ENCODE measurements at places on chromosomes 16 and 17.
A peak's percentile ranks its signal among the peaks of the same experiment; 100 is the strongest.

DNA sequence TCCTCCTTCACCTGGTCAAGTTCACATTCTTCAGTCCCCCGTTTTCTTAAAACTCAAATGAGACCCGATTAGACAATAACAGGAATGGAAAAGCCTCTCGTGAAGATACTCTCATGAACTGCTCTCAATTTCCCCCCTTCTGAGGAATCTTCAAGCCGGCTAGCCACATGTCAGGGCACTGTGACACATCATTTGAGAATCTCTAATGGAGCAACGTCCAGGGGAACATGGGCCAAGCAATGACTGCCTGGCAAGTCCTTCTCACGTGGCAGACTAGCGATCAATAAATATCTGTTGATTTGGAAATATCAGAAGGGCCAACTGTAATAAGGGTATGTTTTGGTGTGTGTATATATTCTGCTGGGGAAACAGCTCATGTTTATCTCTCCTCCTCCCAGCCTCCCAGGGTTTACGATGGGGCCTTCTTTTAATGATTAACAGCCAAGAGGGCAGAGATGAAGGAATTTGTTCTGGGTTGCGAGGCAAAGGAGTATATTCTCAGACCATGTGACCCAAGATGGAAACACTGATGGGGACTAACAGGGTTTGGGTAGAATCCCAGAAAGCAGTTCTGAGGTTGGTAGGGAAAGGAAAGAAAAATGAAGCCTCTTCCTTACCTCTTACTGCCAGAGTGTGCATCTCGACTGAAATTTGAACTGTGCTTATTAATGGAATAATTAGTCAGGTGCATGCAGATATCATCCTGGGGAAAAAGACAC, 21.4 kb downstream of the TTLL6 start:
- H3K27ac ChIP-seq: no peak overlapping the region
- H3K4me1 ChIP-seq: peaks cover 5% of the 10 kb centered on the region
- H3K27me3 ChIP-seq: peaks cover 46% of the 10 kb centered on the region
- H3K4me3 ChIP-seq: no peak overlapping the region
- DNase-seq: no peak
- no peaks in the 10 kb centered on the region for H3K36me3 ChIP-seq

DNA sequence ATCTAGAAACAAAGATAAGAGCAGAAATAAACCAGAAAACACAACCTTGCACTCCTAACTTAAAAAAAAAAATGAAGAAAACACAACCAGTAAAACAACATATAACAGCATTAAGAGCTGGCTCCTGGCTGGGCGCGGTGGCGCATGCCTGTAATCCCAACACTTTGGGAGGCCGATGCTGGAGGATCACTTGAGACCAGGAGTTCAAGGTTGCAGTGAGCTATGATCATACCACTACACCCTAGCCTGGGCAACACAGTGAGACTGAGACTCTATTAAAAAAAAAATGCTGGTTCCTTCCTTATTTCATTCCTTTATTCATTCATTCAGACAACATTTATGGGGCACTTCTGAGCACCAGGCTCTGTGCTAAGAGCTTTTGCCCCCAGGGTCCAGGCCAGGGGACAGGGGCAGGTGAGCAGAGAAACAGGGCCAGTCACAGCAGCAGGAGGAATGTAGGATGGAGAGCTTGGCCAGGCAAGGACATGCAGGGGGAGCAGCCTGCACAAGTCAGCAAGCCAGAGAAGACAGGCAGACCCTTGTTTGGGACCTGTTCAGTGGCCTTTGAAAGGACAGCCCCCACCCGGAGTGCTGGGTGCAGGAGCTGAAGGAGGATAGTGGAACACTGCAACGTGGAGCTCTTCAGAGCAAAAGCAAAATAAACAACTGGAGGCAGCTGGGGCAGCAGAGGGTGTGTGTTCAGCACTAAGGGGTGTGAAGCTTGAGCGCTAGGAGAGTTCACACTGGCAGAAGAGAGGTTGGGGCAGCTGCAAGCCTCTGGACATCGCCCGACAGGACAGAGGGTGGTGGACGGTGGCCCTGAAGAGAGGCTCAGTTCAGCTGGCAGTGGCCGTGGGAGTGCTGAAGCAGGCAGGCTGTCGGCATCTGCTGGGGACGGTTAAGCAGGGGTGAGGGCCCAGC, 2.6 kb downstream of the STH start:
- no peaks in the 10 kb centered on the region for H3K36me3 ChIP-seq
- H3K27ac ChIP-seq: no peak overlapping the region
- H3K4me3 ChIP-seq: no peak overlapping the region
- no peaks in the 10 kb centered on the region for H3K4me1 ChIP-seq
- H3K27me3 ChIP-seq: no peaks in the 10 kb centered on the region
- DNase-seq: no peak

- no peaks in the 10 kb centered on the region for H3K4me1 ChIP-seq
- no peak overlapping the region for H3K27ac ChIP-seq
- DNase-seq: no peak
- H3K27me3 ChIP-seq: peaks cover 7% of the 10 kb centered on the region
These were observed 224.2 kb upstream of the IRX3 start for GRCh38 chr16:54510685-54511221.

DNA sequence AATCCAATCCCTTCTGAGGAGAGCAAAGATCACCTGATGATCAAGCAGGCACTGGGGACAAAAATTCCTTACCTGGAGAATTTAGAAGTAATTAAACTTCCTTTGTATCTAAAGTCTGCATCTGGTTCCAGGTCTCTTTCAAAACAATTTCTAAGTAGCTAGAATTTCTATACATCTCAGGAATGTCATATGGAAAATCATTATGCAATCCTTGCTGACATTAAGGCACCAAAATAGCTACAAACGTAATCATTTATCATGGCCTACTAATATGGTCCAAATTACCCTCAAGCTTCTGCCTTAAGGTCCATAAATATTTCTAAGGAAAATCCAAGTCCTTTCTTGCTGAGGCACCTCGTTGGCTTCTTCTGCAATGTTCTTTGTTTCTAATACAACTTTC, 32.9 kb upstream of the YPEL2 start:
- DNase-seq: no peak
- no peaks in the 10 kb centered on the region for H3K27me3 ChIP-seq
- H3K4me1 ChIP-seq: no peaks in the 10 kb centered on the region
- H3K36me3 ChIP-seq: no peaks in the 10 kb centered on the region
- H3K27ac ChIP-seq: no peak overlapping the region

GRCh38 chr16:30914830-30915229, 8.5 kb upstream of the FBXL19 start:
- no peaks in the 10 kb centered on the region for H3K27me3 ChIP-seq
- no peak overlapping the region for H3K4me3 ChIP-seq

DNA sequence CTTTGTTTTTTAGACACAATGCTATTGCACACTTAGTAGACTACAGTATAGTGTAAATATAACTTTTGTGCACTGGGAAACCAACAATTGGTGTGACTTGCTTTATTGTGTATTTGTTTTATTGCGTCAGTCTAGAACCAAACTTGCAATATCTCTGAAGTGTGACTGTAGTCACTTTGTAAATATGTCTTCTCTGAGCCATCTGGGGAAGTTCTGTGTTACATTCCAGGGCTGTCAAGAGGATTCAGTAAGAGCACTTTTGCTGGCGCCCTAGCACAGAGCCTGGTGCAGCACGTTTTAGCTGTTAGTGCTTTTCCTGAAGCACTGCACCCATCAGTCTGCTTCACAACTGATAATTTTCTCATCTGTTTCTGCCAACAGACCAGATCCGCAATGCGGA, 73.2 kb downstream of the NT5M start:
- H3K4me3 ChIP-seq: no peak overlapping the region
- no peaks in the 10 kb centered on the region for H3K4me1 ChIP-seq
- DNase-seq: no peak
- H3K36me3 ChIP-seq: no peaks in the 10 kb centered on the region

DNA sequence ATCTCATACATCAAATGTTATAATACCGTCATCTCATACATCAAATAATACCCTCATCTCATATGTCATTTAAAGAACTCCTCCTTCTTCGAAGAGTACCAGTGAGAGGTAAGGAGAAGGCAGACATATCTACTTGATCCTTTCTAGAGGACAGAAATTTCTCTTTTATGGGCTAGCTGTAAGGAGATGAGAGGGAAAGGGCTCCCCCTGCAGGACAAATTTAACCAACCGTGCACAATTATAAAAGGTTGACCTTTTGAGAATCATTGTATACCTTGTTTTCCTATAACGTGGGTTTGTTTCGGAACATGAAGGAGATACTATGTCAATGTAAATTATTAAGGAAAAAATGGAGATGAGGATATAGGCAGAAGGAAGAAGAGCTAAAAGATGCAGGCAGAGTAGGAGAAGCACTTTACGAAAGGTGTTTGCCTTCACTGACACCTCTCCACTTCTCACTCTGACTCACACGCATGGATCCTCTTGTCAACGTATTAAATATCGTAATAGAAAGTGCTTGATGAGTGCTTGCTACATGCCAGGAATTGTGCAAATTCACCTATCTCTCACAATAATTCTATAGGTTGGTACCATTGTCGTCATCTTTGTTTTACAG, 465.9 kb upstream of the ERCC4 start:
- H3K36me3 ChIP-seq: no peaks in the 10 kb centered on the region
- H3K27me3 ChIP-seq: no peaks in the 10 kb centered on the region
- H3K4me3 ChIP-seq: no peak overlapping the region
- peaks cover 9% of the 10 kb centered on the region for H3K4me1 ChIP-seq

DNA sequence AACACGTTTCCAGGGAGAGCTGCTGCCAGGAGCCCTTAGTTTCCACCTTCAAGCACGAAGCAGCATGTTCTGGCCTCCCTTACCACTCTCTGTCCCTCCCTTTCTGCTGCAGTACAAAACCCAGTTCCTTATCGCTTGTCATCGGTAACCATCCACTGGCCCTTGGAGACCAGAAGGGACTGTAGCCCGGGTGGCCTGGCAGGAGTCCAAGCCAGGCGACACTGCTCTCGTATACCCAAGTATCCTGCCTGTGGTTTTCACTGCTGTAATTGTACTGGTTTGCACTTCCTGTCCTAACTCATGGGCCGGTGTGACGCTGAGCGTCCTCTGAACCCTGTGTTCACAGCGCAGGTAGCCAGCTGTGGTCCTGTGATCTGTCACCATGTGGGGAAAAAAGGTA, 81.1 kb downstream of the MAF start:
- DNase-seq: peak; percentile 86
- H3K4me3 ChIP-seq: no peak overlapping the region
- no peaks in the 10 kb centered on the region for H3K36me3 ChIP-seq
- H3K27ac ChIP-seq: no peak overlapping the region
- peaks cover 12% of the 10 kb centered on the region for H3K4me1 ChIP-seq

- peaks cover 20% of the 10 kb centered on the region for H3K4me1 ChIP-seq
- H3K27ac ChIP-seq: peak overlapping the region; percentile 38
- peak; percentile 91 for DNase-seq
- H3K36me3 ChIP-seq: peaks cover 83% of the 10 kb centered on the region
These were observed 95.7 kb downstream of the ABCC6 start for GRCh38 chr16:16127469-16128116.

GRCh38 chr16:79845033-79845733, 244.6 kb upstream of the MAF start:
- H3K4me3 ChIP-seq: no peak overlapping the region
- H3K4me1 ChIP-seq: peaks cover 29% of the 10 kb centered on the region
- H3K36me3 ChIP-seq: no peaks in the 10 kb centered on the region
- H3K27me3 ChIP-seq: no peaks in the 10 kb centered on the region

DNA sequence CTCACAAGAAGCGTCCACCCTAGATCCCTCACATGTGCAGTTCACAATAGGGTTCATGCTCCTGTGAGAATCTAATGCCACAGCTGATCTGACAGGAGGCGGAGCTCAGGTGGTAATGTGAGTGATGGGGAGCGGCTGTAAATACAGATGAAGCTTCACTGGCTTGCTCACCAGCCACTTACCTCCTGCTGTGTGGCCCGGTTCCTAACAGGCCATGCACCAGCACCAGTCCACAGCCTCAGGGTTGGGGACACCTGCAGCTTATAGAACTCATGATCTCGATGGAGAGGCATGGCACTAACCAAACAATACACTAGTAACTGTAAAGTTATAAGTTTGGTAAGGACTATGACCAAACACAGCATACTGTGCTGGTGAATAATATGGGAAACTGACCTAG, 368.0 kb upstream of the CDH5 start:
- DNase-seq: no peak
- H3K27me3 ChIP-seq: peaks cover 27% of the 10 kb centered on the region
- no peak overlapping the region for H3K4me3 ChIP-seq
- no peaks in the 10 kb centered on the region for H3K36me3 ChIP-seq

DNA sequence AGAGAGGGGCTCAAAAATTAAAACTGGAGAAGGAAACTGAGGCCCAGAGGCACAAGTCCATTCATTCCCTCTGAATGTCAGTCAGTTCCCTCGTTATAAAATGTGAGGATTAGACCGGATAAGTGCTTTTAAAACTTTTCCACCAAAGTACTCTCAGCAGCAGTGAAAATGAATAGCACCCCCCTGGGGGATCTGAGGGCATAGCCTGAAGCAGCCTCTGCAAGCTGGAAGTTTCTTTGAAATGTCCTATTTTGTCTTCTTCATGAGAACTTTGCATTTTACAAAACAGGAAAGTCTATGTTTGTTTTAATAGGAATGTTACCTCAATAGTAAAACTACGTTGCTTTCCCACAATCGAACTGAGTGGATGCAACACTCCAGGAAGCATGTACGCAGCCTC, 273.0 kb downstream of the CEP112 start:
- no peaks in the 10 kb centered on the region for H3K27me3 ChIP-seq
- H3K27ac ChIP-seq: no peak overlapping the region
- no peak overlapping the region for H3K4me3 ChIP-seq
- H3K36me3 ChIP-seq: no peaks in the 10 kb centered on the region
- DNase-seq: no peak
- no peaks in the 10 kb centered on the region for H3K4me1 ChIP-seq

- no peaks in the 10 kb centered on the region for H3K36me3 ChIP-seq
- no peak overlapping the region for H3K4me3 ChIP-seq
- no peaks in the 10 kb centered on the region for H3K27me3 ChIP-seq
These were observed 29.6 kb upstream of the PVALEF start for GRCh38 chr17:81135505-81136278.
